ENCODE measurements at places on chromosomes 11 and 22.
A peak's percentile ranks its signal among the peaks of the same experiment; 100 is the strongest.

DNA sequence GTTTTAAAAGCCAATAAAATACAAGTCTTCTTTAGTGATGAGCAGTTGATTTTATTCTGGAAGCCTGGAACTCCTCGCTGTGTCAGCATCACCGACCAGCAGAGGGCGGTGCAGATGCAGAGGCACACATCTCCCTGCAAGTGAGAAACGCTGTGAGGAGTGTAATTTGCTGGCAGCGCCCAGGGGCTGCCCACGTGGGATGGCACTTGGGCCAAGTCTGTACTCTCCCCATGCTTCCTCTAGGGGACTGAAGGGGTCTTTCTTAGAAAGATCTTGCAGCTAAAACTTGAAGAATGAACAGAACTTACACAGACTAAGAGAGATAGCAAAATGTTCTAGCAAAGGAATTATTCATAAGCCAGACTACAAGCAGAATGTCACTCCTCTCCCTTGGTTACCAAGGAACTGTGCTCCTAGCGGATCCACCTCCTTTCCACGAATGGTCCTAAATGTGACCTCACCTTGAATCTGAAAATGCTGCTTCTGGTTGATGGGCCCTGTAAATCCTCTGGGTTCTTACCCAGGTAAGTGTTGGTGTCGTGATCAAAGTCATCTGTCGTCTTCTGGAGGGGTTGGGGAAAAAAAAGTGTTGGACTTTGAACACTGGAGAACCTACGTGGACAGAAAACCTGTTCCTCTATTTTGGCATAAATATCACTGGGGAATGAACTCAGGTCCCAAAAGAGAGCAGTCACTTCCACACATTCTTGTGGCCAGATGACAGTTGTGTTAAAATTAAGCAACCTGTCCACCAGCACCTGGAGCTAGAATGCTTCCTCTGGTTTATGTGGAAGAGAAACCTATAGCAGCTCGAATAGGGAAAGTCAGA is 31.8 kb downstream of the CNTF start:
- peak; percentile 90 for DNase-seq

DNA sequence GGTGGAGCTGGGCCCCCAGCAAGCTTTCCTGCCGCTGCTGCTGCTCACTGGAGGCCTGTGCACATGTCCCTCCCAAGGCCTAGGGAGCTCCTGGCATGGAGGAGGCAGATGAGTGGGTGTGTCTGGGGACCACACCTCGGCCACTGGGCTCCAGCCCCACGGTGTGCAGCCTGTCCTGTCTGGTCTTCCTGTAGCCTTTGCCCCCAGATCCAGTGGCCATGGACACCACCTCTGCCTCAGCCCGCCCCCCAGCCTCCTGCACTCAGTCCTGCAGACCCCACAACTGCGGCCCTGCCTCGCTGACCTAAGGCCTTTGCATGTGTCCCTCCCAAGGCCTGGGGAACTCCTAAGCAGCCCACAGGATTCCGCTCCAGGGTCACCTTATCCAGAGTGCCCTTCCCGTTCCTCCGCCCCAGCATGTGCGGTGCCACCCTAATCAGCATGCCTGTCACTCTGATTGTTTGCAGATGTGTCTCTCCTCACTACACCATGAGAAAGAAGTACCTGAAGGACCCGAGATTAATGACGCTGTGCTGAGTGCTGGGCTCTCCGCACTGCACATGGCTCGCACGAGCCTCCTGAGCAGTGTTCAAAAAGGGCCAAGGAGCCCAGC is 8.6 kb downstream of the GAL start:
- no peak for DNase-seq

GRCh38 chr22:36347094-36347493 is 40.7 kb downstream of the MYH9 start:
- DNase-seq, result no peak

- no peak for DNase-seq
Measured at GRCh38 chr22:50041361-50042065, 16.6 kb downstream of the TTLL8 start.

DNA sequence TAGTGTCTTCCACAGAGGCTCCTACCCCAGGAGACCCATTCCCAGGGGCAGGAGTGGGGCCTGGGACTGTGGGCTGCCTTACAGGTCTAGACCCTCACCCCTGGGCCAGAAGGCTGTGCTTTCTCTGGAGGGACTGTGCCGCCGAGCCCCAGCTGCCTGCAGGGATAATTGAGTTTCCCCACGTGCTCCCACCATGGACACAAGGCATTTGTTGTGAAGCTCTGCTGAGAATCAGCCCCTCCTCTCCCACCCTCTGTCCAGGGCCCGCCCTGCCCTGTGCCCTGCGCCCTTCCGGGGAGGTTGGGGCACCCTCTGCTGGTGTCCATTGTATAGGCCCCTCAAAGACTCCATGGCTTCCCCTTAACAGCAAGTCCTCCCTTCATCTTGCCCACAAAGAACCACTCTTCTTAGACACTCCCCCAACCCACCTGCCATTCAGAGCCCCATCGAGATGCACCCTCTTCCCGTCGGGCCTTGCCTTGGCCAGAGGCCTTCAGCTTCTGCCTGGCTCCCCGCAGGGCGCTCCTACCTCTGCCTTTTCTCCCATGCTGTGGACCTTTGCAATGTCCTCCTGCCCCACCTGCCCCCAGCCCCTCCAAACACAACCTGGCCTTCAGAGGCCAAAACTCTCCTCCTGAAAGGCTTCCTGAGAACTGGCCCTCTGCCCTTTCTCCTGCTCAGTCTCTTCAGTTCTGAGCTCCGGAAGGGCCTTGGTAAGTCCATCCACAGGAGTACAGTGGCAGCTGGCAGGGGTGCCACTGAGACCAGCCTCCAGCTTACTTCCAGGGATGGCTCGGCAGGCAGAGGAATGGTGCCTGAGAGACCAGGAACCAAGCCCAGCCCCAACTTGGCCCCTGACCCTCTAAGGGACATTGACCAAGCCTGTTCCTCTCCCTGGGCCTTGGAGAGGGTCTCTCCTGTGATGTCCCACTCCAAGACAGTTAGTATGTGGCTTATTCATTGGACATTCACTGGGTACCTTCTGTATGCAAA is 22.4 kb downstream of the DUSP8 start:
- no peak for DNase-seq

- DNase-seq, result peak; percentile 71
Measured at GRCh38 chr11:60991457-60991856, 20.0 kb downstream of the CD6 start.

DNA sequence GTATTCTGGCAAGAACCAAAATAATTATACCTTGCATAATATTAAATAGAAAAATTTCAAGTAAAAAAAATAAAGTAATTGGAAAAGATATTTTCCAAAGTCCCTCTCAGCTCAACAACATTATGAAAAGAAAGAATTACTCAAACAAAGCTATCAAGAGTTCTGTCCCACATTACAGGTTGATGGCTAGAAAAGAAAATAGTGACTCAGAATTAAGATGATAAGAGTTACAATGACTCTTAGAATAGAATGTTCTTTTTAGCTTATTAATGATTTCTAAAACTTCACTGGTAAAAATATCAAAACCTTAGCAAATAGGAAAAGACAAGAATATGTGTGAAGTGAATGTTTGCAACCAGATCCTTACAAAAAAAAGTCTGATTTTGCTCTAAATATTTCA is 312.5 kb upstream of the PDGFD start:
- DNase-seq, result no peak

- no peak for DNase-seq
Measured at GRCh38 chr11:125402435-125402834, 93.6 kb downstream of the FEZ1 start.

- no peak for DNase-seq
Measured at GRCh38 chr11:93024369-93024768, 54.9 kb downstream of the MTNR1B start.

DNA sequence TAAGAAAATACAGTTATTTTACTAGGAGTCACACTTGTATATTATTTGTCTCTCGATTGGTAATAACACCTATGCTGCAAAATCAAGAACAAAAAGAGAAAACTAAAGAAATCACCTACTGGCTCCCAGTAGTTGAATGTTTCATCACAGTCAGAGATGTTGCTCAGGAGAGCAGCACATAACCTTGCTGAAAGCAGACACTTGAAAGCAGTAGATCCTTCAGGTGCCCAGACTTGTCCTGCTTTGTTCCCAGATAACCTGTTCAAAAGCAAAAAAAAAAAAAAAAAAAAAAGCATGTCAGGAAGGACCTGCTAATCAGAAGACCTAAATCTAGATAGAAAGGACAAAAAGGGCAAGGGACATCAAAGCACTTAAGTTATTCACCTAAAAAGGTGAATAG is 1.3 kb downstream of the ALG9 start:
- no peak for DNase-seq

DNA sequence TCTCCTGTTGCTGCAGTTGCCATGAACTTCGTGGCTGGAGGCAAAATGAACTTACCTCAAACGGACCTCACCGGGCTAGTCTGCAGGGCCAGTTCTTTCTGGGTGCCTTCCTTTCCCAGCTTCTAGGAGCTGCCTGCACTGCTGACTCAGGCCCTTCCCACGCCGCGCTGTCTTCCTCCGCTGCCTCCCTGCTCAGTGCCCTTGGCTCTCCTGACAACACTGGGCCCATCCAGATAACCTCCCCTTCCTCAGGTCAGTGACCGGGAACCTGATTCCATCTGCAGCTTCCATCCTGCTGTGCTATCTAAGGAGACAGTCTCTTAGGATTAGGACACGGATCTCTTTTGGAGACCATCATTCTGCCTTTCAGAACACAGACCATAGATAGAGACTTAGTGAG is 19.3 kb downstream of the MOB2 start:
- no peak for DNase-seq

DNA sequence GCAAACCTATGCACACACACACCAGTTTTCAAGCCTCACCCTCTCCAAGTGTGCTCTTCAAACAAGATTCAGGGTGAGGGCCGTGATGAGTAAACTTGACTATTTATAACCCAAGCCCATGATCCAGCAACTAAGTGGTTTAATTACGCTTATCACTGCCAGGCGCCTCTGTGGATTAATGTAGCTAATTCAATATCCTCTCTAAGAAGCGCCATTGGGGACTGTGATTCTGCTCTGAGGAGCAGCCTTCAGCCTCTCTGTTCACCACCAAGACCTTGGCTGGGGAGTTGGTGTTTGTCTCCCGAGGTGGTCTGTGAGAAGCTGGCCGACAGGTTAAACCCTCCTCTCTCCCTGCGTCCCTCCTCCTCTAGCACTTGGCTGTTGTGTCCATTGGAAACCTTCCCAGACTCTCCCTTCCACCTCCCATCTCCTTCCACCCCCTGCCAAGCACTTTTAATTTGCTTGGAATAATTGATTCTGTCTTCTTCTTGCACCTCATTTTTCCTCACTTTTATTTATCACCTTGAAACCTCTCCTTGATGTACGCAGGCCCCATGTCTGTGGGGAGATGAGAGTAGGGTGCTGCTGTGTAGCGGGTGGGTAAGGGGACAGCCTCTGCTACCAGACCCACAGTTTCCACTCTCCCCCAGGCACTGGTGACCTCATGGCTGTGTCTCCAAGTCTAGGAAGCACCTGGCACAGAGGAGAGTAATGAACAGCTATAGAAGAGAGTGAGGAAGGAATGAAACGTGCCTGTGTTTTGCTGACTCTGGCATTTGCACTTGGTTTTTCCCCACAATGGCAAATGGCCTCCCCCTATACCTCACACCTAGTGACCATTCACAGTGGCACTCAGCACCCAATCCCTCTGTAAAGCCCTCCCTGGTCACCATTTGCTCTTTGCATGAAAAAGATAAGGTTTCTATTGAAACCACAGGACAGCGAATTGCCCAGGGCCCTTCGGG is 236.6 kb downstream of the GRIK4 start:
- DNase-seq, result no peak

GRCh38 chr11:108302121-108302785 is 79.4 kb downstream of the ATM start:
- DNase-seq, result no peak

- no peak for DNase-seq
Measured at GRCh38 chr11:116731821-116732220, 41.0 kb downstream of the BUD13 start.

DNA sequence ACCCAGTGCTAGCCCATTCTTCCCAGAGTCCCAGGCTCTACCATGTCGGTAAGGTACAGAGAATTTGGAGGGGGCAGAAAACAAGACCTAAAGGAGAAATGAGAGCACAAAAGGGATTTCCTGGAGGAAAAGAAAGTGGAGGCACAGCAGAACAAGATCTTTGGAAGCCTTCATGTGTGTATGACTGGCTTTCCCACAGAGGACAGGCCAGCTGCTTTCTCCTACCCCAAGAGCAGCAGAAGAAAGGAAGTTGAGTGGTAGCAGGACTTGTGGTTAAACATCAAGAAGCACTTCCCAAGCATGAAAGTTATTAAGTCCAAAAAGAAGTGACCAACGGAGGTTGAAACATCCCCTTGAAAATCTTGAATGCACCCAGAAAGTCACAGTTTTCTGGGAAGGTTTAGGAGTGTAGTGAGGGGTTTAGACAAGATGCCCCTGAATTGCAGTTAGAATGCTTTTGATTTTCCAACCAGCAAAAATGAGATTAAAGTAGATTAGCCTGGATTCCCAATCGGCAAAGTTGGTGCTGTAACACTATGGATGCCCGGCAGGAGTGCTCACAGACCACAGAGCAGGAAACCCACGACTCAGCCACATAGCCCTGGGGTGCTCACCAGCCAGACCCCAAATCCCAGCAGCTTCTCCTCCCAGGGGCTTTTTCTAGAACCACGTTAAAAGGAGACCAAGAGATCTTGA is 608 bp downstream of the TMPRSS13 start:
- DNase-seq, result no peak

DNA sequence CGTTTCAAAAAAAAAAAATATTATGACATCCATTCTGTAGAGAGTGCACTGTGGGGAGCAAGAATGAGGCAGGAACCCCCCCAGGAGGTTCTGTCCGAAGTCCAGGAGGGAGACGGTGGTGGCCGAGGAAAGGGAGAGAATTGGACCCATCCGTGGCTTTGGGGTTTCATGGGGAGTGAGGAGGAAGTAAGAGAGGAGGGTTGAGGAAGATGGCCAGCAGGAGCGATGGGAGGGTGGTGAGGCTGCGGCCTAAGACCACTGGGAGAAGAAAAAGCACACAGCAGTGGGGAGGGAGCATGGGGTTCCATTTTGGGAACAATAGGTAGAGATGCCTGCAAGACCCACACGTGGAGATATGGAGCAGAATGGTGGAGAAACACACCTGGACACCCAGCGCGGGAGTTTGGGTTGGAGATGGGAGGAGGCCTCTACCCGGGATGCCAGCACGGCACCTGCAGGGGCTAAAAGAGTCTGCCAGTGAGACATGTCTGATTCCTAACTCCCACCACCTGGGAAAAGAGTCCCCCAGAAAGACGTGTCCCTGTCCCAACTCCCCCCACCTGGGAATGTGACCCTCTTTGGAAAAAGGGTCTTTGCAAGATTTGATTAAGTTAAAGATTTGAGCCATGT is 72.5 kb upstream of the SHANK2 start:
- no peak for DNase-seq

DNA sequence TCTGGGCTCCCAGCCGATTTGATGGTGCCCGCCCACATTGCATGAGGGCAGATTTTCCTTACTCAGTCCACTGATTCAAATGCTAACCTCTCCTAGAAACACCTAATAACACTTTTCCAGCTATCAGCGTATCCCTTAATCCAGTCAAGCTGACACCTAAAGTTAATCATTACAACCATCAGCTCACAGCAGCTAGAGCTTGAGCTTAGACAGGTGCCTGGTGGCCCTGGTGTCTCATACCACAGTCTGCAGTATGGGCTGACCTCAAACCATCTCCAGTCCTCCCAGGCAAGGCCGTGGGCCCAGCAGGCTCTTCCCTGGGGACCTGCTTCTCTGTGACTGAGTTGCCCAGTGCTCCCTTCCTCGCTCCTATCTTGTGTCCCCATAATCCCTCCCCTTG is 174.4 kb upstream of the NECTIN1 start:
- DNase-seq, result no peak

- peak; percentile 49 for DNase-seq
Measured at GRCh38 chr11:93921695-93922468, 71.5 kb upstream of the VSTM5 start.

GRCh38 chr11:64836448-64837072 is 7.9 kb downstream of the CDC42BPG start:
- DNase-seq, result no peak
